ENCODE measurements at places on chromosomes 3 and 15.

- DNase-seq: no peak
Measured at GRCh38 chr3:197300361-197300760, 1.9 kb upstream of the DLG1 start.

GRCh38 chr15:67164401-67164791, 90.1 kb downstream of the AAGAB start:
- no peak for DNase-seq

DNA sequence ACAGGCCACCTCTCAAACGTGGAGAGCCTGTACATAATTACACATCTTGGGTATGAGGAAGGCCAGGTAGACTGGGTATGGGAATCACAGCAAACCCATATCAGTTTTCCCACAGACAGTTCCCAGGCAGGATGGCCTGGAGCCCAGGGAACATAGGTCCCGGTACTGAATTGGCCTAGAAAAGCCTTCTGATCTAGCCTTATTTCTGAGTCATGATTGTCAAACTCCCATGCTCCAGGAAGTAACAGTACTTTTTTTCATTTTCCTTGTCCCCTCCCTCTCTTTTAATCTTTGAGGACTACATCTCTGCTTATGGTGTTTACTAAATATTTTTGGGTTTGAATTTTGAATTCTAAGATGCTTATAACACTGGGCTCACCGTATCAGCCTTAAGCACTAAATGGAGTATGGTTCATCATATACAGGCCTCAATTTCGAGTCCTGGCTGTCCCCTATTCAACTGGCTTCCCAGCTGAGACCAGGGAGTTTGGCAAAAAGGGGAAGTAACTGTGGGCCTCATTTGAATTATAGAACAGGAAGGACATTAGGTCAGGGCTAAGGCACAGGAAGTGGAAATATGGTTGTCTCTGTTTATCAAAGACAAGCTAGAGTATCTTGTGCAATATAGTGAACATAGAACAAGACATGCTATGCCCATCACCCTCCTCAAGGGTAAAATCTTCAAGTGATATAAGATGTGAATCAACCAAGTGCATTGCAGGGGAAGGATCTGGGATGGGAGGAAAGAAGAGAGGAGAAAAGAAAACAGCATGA, 494.6 kb downstream of the NTRK3 start:
- no peak for DNase-seq

DNA sequence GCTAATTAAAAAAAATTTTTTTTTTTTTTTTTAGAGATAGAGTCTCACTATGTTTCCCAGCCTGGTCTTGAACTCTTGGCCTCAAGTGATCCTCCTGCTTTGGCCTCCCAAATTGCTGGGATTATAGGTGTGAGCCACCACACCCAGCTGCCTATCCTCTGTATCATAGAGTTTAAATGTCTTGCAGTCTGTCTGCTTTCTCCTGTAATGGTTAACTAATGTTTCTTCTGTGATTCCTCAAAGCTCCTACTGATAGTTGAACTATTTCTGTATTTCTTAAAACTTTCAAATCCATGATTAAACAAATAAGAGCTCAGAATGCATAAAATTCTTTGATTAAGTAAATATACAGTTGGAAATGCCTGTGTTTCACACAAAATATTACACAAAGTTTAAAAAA, 115.4 kb upstream of the TPM1 start:
- DNase-seq: no peak

DNA sequence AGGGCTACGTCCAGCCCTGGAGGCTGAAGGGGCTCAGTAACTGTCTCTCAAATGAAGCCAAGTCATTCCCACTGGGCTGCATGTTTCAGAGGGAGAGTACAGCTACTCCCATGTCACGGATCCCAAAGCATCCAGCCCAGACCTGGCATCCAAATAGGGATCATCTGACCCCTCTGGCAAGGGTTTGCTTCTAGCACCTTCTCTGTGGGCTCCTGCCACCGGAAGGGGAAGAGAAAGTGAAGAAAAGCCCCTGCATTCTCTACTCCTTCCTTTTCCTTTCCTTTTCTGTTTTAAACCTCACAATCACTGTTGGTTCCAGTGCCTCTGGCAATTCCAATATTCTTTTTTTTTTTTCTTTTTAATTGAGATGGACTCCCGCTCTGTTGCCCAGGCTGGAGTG, 64.5 kb upstream of the CTSH start:
- no peak for DNase-seq

- peak; percentile 24 for DNase-seq
Measured at GRCh38 chr15:99981191-99981647, 248.0 kb upstream of the LYSMD4 start.

GRCh38 chr3:39917065-39917773, 107.8 kb downstream of the MYRIP start:
- DNase-seq: no peak

GRCh38 chr3:142998439-142998838, 2.9 kb upstream of the U2SURP start:
- DNase-seq: no peak

GRCh38 chr3:86208772-86209171, 782.2 kb downstream of the VGLL3 start:
- DNase-seq: no peak

GRCh38 chr3:52313188-52313773, 2.8 kb upstream of the DNAH1 start:
- DNase-seq: no peak

GRCh38 chr15:89999676-90000185, 1.4 kb upstream of the ZNF710 start:
- DNase-seq: peak; percentile 52

- DNase-seq: no peak
Measured at GRCh38 chr15:64934023-64934422, 22.3 kb downstream of the ANKDD1A start.

GRCh38 chr15:75869446-75869845, 26.2 kb downstream of the UBE2Q2 start:
- DNase-seq: peak; percentile 14

- no peak for DNase-seq
Measured at GRCh38 chr3:164375538-164375937, 702.8 kb downstream of the SI start.

DNA sequence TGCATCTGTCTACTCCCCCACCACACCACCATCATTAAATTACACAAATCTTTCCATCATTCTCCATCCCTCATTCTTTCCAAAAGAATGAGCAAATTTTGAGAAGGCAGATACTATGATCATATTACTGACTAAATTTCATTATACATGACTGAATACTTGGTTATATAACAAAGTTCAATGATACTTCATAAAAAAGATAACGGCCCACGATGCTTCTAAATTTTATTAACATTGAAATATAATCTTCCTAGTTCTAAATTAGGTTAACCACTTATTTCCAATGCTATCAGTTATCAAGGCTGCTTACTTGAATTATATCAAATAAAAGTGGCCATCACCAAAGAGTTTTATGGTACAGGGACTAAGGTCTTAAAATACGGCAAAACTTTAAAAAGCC, 13.5 kb downstream of the HERC1 start:
- no peak for DNase-seq

- DNase-seq: no peak
Measured at GRCh38 chr3:153619268-153619667, 457.2 kb downstream of the RAP2B start.

DNA sequence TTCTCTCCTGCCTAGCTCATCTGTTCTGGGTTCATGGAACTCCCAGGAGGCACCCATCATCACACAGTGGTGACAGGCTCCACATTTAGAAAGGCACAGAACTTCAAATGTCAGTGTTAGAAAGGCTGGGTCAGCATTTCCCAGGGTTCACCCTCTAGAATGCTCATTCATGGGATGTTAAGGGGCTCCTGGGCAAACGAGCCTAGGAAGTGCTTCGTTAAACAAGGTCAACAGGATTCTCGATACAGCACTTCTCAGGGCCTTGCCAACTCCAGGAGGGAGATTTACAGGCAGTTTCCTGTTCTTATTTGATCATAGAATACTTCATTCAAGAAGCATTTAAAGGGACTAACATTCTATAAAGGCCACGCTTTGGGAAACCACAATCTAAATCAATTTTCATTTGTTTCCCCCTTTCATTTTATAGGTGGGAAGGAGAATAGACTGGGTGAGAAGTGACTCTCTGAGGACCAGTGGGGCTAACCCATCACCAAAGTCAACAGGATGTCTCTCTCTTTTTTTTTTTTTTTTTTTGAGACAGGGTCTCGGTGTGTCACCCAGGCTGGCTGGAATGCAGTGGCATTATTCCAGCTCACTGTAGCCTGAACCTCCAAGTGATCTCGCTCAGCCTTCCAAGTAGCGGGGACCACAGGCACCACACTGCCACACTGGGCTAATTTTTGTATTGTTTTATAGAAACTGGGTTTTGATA, 14.3 kb downstream of the IGDCC4 start:
- DNase-seq: no peak

- DNase-seq: peak; percentile 56
Measured at GRCh38 chr3:58474348-58474911, 17.5 kb upstream of the KCTD6 start.

DNA sequence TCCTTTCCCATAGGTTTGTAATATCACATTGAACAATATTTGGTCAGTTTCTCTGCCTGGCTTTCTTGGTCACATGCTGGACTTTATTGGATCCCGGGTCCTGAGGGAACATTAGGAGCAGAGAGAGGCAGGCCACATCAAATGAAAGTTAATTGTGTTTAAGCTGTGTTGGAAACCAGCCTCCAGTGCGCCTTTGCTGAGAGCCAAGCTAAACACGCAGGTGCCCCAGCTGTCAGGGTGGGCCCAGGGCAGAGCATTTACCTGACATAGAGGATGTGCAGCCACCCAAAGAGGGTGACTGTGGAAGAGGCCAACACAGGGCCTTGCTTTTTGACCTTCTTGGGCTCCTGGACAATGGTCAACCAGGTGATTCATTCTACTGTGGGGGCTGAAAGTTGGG, 149.3 kb downstream of the EBLN2 start:
- DNase-seq: no peak

- no peak for DNase-seq
Measured at GRCh38 chr15:90814191-90814821, 54.1 kb upstream of the FURIN start.

GRCh38 chr3:84985795-84986194, 27.0 kb downstream of the CADM2 start:
- no peak for DNase-seq

GRCh38 chr3:52339612-52340011, 23.5 kb downstream of the DNAH1 start:
- DNase-seq: peak; percentile 39

DNA sequence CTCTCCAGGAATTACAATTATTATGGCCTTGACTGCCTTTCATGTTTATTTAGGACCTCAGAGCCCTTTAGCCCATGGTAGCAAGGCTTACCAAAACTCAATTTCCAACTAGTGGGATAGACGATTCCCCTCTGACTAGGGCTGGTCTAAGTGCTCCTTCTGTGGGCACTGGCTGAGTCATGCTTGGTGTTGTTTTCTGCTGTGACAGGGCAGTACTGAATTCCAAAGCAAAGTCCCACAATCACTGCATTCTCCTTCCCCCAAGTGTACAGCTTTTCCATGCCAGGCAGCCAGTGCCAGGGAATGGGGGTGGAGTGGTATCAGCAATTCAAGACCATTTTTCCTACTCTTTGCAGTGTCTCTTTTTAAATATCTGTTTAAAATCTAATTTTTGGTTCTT, 509.0 kb upstream of the NECTIN3 start:
- no peak for DNase-seq

GRCh38 chr3:56001991-56002390, 466.3 kb downstream of the ERC2 start:
- DNase-seq: no peak

DNA sequence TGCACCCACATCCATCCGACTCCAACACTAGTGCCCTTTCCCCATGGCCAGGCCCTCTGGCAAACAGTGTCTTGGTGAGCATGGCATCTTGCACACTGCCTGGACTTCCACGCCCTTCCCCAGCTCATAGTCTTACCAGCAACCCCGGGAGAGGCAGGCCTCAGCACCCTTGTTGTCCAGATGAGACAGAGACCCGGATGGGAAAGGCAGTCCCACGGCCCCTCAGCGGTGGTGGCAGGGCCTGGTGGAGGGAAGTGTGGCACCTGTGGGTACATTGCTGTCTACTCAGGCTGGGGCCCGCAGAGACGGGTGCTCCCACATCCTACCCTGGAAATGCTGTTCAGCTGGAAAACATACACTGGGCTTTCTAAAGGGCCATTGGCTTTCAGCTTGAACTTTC, 28.4 kb downstream of the HDAC11 start:
- DNase-seq: no peak

DNA sequence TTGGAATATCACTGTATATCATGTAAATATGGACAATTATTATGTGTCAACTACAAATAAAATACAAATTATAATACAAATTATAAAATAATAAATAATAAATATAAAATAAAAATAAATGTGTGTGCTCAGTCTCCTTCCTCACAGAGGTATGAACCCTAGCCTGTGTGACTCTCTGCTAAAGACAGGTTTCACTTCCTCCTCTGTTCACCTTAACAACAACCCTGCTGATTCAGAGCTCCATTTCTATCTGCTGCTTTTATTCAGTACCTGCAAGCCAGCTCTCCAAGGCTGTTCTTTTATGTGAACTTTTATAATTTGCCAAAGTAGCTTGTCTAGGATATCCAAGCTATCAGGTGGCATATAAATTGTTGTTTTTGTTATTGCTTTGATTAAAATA, 610.7 kb upstream of the GRM7 start:
- no peak for DNase-seq

DNA sequence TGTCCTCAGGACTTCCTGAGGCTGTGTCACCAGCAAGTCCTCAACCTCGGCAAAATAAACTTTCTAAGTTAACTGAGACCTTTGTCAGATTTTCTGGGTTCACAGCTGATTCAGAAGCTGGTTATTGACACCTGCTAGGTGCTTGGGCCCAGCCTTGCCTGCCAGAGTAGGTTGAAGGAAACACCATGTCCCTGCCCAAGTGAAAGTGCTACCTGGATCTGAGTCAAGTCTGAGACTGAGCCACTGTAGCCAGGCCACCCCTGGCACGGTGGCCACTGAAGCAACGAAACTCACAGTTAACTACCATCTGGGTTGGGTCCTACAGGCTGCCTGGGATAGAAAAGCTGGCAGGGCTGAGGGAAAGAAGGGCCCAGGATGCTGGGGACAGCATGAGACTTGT, 8.2 kb downstream of the HYAL2 start:
- no peak for DNase-seq

GRCh38 chr3:181933052-181933618, 221.4 kb downstream of the SOX2 start:
- no peak for DNase-seq

DNA sequence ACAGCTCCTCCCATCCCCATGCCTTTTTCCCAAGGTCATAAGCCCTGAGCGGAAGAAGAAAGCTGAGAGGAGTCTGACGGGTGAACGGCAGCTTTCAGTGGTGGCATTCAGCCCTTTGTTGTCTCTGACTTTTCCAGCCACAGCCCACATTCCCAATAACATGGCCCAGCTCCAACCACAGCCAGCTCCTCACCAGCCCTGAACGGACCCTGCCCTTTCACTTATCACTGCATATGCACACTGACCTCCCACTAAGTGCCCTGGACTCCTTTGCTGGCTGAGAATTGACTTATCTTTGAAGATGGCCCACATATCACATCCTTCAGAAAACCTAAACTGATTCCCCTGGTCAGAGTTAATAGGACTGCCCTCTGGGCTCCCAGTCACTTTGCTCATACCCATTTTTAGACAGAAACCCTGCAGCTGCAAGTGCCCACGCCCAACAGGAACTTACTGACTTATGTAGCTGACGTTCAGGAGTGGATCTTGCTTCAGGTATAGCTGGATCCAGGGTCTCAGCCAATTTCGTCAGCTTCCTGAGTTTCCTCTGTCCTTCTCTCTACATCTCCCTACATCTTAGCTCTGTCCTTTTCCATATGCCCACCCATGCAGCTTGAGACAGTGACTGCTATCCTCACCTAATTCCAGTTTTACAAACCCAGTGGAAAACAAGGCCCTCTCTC, 348.5 kb upstream of the PROK2 start:
- no peak for DNase-seq

- DNase-seq: no peak
Measured at GRCh38 chr3:160697637-160698380, 20.8 kb downstream of the ARL14 start.
